ENCODE measurements at places on chromosomes 7 and 10. TPM values are rescaled to one million over a fixed set of nuclear protein-coding genes. Genes with fewer than 3 reads are reported as not detected.

The OIT3 gene
- 0.13 TPM for total RNA-seq

The LRRN3 gene
- total RNA-seq: under 0.01 TPM

The PRRT4 gene
- not detected for total RNA-seq

The AKR1C3 gene
- total RNA-seq: 35.9 TPM

The TMEM176A gene
- total RNA-seq: not detected

All from bladder microvascular endothelial cell (primary cell).